Activated CD8-positive, alpha-beta memory T cell treated with anti-CD3 and anti-CD28 coated beads for 1 hour (primary cell): ENCODE measurements at places on chromosomes 7 and 10.

GRCh38 chr7:110090110-110090820, 1000.7 kb upstream of the LRRN3 start:
- no peak for DNase-seq

DNA sequence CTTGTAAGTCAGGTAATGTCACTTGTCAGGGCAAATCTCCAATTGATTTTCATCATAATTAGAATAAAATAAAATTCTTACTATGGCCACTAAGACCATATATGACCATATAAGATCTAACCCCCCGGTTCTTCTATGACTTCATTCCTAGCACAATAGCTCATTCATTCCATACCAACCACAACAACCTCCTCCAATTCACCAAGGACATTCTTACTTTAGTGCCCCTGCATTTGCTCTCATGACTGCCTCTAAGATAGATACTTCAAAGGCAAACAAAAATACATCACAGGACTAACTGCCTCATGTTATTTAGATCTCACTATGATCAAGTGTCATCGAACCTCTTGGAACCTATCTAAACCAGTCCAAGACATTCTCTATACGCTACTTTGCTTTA, 90.8 kb downstream of the SNX13 start:
- DNase-seq: no peak

DNA sequence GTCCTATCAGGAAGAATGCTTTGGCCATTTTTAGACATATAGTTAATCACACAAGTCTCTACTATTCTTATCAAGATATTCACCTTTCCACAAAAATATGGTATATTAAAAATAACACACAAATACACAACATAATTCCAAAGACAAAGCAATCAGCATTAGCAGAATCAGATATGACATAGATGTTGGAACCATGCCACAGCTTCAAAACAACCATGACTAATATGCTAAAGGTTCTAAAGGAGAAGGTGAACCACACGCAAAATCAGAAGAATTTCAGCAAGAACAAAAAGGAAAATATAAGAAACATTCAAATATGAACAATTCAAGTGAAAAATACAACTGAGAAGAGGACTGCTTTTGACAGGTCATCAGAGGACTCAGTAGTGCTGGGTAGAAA, 670.2 kb upstream of the SORCS1 start:
- no peak for DNase-seq

- no peak for DNase-seq
These were observed 88.9 kb downstream of the CABCOCO1 start for GRCh38 chr10:61751599-61751998.

DNA sequence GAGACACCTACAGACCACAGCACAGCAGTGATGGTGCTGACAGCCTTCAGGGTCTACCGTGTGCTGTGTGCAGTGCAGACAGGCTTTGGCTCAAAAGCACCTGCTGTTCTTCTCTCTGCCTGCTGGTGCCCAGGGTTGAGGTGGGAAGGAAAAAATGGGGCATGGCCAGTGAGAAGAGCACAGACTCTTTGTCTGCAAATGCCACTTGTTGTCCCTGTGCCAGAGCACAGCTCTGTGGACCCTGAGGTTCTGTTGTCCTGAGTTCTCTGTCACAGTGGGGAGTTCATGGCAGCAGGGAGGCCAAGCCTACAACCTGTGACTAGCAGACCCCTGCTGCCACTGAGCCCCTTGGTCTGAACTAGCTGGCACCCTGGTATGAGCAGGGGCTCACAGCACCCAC, 376.7 kb downstream of the GLRX3 start:
- DNase-seq: no peak

GRCh38 chr10:124765256-124765655, 21.1 kb upstream of the FAM53B start:
- no peak for DNase-seq

DNA sequence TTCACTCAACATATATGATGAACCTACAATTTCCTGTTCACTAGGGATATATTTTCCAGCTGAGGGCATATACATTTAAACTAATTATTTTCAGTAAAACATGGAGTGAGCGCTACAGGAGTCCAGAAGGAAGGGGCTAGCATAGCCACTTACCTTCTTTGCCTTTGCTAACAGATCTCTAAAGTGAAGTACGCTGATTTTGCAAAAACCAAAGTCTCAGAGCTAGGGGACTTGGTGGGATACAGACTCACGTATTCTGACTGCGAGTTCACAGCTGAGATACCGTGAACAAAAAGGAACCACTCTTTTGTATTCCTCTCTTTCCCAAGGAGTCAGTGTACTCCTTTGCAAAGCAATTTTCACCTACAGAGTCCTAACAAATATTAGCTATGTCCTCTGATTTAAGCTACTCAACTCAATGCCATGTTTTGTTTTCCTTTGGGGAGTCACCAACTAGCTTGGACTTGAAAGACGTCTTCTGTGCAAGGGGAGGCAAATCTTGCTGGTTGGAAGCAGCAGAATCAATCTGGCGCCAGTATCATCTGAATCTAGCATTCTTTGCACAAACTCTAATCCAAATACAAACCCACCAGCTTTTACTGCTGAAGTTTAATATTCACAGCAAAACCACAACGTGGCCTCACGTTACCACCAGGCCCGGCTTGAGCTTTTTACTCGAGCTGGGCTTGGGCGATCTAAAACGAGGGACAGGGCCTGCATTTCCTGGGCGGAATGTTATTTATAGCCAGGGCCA, 657 bp downstream of the CDNF start:
- DNase-seq: no peak

DNA sequence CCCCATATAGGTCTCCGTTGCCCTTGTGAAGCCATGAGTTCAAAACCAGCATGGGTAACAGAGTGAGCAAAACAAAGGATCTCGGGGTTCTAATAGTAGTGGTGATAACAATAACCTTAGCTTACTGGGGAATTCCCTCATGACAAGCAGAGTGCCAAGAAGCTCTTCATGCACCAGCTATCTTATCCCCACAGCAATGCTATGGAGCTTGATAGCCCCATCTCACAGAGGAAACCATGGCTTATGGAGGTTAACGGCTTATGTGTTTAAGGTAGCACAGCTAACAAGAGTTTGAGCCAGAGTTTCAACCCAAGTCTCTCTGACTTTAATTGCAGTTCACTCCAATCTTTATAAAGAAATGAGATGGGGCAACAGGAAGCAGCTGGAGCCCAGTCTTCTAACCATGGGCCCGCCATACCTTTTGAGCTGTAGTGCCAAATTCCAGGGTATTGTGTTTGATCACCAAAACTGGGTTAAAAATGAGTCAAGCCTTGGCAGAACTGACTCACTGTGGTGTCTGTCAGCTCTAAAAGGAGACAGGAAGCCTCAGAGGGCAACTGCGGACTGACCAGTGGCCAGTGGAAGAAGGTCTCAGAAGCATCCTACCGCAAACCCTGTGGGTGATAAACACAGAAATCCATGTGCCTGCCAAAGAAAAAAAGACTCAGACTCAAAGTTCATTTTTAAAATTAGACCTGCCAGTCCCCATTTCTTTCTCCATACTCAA, 16.5 kb upstream of the PLAU start:
- DNase-seq: no peak

DNA sequence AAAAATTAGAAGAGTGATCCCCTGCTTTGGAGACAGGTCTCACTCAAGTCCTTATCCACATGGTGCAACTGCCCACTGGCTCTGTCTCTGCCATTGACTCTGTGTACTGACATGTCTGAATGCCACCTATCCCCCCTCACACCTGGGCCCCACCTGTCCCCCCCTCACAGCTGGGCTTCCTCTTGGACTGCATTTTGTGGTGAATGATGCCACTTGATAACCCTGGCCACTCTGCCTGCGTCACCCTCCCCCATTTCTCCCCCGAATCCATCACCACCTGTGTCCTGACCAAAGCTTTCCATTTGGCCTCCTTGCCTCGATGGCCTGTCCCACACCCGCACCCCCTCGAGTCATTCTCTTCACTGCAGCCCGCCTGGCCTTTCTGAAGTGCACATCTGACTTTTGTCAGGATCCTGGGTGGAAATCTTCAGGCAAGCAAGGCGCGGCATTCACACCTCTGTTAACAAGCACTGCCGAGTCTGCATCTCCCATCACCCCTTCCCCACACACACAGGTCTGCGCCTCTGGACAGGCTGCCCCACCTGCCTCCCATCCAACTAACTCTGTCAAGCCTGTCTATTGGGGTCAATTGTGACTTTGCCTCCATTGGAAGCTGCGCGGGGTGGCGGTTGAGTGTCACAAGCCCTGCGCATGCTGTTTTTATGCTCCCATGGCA, 175.3 kb upstream of the KLF14 start:
- DNase-seq: no peak

GRCh38 chr7:44775383-44776107, 20.9 kb upstream of the PPIA start:
- no peak for DNase-seq

GRCh38 chr7:309586-310228, 19.7 kb downstream of the FOXL3 start:
- DNase-seq: no peak

GRCh38 chr7:43337811-43338210, 225.4 kb downstream of the HECW1 start:
- DNase-seq: no peak

GRCh38 chr7:106756884-106757283, 95.9 kb upstream of the CCDC71L start:
- DNase-seq: no peak

- no peak for DNase-seq
These were observed 96.9 kb upstream of the SH2B2 start for GRCh38 chr7:102189756-102190155.

DNA sequence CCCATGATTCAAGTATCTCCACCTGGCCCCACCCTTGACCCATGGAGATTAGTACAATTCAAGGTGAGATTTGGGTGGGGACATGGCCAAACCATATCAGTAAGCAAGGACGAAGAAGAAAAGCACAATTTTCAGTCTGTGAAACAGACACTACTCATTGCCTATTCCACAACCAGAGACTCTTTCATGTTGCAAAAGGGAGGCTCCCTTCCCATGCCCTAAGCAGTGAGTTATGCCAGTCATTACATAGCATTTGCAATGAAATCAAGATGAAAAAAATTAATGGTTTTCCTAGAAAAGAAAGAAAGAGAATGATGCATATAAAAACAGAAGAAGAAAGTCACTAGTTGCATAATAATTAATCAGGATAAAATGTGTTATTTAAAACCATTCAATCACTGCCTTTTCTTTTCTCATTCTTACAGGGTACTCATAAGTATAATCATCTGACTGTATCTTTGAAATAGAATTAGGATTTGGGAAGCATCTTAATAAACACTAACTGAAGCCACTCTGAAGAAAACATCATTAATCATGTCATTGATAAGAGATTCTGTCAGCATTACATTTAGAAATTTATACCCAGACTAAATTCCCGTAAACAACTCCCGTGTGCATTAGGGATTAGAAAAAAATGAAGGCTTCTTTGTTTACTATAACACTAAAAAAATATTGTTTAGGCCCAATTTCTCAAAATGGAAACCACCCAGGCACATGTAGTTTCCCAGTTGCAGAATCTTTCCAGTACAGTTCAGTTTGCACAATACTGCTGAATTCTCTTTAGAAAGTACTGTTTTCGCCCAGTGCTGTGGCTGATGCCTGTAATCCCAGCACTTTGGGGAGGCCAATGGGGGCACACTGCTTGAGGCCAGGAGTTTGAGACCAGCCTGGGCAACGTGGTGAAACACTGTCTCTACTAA, 9.1 kb downstream of the PRPS1L1 start:
- DNase-seq: no peak

DNA sequence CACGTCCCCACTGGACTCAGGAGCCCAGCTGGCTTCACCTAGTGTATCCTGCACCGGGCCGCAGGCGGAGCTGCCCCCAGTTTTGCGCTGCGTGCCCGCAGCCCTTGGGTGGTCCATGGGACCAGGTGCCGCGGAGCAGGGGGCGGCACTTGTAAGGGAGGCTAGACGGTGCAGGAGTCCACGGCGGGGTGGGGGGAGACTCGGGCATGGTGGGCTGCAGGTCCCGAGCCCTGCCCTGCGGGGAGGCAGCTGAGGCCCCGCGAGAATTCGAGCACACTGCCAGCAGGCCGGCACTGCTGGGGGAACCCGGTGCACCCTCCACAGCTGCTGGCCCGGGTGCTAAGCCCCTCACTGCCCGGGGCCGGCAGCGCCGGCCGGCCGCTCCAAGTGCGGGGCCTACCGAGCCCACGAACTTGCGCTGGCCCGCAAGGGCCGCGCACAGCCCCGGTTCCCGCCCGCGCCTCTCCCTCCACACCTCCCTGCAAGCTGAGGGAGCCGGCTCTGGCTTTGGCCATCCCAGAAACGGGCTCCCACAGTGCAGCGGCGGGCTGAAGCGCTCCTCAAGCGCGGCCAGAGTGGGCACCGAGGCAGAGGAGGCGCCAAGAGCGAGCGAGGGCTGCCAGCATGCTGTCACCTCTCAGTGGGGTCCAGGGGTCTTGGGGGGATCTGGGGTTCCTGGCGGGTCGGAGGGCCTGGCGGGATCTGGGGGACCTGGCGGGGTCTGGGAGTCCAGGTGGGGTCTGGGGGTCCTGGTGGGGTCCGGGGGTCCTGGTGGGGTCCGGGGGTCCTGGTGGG, 81.4 kb downstream of the VIPR2 start:
- DNase-seq: no peak

DNA sequence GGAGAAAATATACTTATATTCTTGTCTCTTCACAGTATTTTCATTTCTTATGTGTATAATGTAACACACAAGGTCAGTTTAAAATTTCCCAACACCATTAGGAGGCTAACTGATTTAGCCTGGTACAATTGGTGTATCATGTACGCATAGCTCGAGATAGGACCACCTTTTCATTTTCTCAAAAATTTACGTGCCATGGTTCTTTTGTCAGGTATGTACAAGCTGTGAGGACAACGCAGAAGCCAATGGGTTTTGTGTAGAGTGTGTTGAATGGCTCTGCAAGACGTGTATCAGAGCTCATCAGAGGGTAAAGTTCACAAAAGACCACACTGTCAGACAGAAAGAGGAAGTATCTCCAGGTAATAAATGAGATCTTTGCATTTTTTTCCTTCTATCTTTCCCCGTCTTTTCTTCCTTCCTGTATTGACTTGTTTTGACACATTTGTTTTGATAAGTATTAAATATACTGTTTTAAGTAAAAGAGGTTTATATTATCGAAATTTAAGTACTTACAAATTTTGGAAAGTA, 55.0 kb downstream of the TRIM24 start:
- no peak for DNase-seq

DNA sequence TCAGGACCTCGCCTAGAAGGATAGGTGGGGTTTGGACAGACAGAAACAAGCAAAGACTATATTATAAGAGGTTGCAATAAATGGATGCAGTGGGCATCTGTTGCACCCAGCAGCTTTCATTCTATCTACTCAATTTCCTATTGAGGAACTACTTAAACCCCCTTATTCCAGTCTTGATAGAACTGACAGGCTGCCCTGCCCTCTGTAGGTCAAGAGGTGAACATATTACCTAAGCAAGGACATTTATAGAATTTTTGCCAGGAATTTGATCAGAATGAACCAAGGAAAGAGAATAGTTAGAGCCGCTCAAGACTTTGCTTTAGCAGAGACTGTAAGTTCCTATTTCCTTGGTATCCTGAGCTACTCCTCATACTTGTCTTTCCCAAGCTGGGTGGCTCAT, 9.5 kb downstream of the VTI1A start:
- no peak for DNase-seq

- DNase-seq: no peak
These were observed 60.0 kb upstream of the SLC13A1 start for GRCh38 chr7:123259759-123260158.

- no peak for DNase-seq
These were observed 370.8 kb downstream of the GRID1 start for GRCh38 chr10:85995791-85996190.

- DNase-seq: no peak
These were observed 478.1 kb downstream of the PTPRN2 start for GRCh38 chr7:158109364-158110033.
